ENCODE measurements at places on chromosomes 2 and 18.

- no peak for DNase-seq
Measured at GRCh38 chr2:184449760-184450159, 148.6 kb upstream of the ZNF804A start.

- DNase-seq, result no peak
Measured at GRCh38 chr2:48016225-48017019, 110.1 kb upstream of the FBXO11 start.

GRCh38 chr2:219112062-219112406, 48.6 kb downstream of the NHEJ1 start:
- DNase-seq, result no peak

GRCh38 chr2:158719403-158719802, 75.7 kb upstream of the DAPL1 start:
- DNase-seq, result no peak

DNA sequence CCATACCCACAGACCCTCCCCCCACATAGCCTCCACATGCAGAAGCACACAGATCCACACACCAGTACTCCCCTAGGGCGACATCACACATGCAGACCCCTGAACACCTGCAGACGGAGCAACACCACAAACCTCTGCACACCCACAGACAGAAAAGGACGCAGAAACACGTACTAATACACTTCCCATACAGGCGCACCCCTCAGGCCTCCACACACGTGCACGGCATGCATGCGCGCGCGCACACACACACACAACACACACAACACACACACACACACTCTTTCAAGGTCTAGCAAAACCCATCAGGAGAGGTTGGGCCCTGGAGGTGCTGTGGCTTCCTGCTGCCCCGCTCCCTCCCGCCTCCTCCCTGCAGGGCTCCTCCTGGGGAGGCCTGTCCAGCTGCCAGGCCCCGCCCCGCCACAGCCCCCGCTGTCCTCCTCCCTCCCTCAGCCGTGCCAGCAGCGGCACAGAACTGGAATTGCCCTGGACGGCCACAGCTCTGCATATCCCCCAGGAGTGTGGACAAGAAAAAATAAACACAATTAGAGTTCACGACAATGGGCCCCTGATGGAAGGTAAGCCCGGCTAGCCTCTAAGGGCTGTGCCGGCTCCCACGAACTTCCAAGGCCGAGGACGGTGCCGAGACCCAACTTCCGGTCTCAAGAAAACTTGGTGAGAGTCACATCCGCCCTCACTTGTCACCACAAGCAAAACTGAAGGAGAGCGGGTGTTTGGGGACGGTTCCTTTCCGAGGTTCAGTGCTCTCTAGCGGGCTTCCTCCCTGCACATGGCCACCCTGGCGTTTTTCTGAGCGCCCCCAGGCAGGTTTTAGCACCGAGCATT, 6.8 kb downstream of the ZFP36L2 start:
- DNase-seq, result peak; percentile 52

- no peak for DNase-seq
Measured at GRCh38 chr2:111030945-111031344, 89.8 kb upstream of the BCL2L11 start.

DNA sequence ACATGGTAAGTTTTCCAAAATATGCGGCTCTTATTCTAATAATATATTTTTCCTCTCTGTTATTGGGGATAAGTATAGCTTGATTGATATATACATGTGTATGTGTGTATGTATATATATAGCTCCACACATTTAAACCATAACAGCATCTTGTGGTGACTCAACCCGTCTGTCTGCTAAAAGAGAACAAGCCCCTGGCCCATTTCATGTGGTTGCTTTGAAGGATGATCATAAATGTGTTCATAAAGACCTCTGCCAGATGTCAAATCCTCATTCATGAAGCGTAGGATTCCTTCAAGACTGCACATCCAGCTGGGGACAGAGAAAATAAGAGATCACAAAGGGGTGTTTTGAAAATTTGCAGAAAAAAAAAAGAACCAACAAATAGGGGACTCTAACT, 79.3 kb downstream of the RHOB start:
- no peak for DNase-seq

GRCh38 chr2:18154812-18155211, 276.3 kb downstream of the KCNS3 start:
- no peak for DNase-seq

DNA sequence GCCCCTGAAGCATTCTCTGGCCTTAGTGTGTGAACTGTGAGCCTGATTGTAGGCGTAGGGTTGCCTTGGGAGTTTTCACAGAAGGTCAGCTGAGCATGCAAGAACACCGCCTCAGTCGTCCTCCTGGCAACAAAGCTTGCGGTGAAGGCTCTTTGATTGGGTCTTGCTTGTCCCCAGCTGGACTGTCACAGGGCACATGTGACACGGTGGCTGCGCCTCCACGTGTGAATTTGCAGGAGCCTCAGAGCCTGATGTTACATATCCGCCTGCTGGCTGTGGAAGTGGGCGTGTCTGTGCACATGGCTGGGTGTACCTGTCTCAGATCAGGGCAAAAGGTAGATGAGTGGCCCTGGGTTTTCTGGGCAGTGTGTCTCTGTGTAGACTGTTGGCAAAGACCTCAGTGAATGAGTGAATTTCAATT, 228.7 kb downstream of the HAUS1 start:
- no peak for DNase-seq

- DNase-seq, result peak; percentile 78
Measured at GRCh38 chr2:156565066-156565710, 129.0 kb downstream of the GPD2 start.

DNA sequence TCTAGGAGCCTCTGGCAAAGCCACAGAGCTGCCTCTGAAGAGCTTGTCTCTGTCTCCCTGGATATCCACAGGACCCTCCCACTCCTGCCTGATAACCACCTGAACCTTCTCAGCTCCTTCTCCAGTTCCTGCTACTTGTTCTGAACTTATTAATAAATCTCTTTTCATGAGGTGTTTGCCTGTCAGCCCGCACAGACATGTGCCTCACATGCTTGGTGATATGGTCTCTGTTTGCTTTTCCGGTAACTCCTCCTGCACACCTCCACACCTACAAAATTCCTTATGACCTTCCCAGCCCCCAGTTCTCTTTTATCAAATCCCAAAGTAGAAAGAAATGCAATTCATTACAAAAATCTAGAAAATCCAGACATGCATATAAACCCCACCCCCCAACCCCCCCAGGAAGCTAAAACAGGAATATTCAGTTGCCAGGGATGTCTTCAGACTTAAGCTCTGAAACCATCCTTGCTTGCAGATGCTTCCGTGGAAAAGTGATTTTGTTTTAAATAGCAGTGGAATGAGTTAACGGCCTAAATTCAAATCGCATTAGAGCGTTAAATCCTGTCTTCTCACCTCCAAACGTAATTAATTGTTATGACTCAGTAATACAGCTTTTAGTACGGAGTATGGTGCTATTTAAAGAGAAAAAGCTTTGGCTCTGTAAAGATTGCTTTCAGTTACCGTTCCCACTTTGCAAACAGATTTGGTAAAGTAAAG, 2.1 kb upstream of the PID1 start:
- no peak for DNase-seq

DNA sequence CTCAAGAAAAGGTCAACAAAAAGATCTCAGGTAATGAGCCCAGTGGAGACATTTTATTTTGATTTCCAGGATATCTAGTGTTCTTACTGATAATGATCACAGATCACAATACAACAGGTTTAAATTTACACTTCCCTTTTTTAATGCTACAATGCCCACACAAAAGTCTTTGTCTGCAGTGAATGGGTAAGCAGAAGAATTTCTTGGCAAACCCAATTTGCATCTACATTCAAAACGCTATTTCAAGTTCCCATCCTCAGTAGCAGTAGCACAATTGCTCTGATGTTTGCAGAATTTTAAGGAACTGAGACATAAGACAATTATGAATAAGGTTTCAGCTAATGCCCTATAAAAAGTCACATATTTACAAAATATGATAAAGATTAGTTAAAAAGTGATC, 929.4 kb upstream of the PIK3C3 start:
- DNase-seq, result no peak

DNA sequence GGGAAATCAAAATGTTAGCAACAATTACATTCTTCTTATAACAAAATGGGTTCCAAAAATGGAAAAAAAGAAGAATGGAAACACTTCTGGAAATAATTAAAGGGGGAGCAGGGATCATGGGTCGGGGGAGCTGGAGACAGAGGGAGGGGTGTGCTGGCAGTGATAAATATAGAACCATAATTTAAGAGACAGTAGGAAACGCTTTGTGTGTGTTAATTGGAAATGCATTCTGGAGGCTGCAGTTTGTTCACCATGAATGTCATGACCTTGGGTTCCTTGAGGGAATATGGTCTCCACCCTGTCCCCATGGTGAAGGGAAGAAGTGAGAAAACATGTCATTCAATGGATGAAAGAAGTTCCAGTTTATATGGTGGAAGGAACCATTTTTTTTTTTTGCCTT, 540.7 kb downstream of the TNS1 start:
- DNase-seq, result no peak

GRCh38 chr2:157302492-157303099, 23.0 kb downstream of the ERMN start:
- DNase-seq, result peak; percentile 31

DNA sequence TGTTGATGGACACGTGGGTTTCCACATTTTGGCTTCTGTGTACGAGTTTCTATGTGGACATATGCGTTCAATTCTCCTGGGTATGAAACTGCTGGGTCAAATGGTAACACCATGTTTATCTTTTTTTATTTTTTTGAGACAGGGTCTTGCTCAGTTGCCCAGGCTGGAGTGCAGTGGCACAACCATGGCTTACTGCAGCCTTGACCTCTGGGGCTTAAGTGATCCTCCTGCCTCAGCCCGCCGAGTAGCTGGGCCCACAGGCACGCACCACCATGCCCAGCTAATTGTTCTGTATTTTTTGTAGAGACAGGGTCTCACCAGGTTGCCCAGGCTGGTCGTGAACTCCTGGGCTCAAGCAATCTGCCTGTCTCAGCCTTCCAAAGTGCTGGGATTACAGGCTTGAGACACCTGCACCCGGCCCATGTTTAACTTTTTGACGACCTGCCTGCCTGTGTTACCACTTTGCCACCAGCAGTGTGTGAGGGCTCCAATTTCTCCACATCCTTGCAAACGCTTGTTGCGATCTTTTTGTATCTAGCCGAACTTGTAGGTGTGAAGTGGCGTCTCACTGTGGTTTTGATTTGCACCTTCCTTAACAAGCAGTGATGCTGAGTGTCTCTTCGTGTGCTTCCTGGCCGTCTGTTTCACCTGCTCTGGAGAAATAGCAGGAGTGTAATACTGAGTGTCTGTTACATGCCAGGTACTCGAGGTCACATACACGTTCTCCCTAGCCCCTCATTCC, 6.9 kb downstream of the HSBP1L1 start:
- no peak for DNase-seq

DNA sequence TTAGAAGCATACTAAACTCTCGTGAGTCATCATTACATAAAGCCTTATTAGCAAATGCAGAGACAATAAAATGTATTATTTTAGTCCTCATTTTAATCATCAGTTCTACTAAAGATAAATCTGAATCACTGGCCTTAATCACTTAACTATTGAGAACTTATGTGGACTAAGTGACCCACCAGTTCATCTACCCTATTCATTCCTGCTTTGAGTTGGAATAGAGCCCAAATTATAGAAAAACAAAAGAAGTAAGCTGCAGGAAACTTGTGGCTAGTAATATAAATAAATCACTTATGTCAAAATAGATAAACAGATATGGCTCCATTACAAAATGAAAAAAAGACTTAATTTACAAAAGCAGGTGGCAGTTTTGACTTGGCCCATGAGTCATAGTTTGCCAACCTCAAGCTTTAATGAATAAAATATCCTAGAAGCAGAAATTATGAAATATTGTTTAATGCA, 851.8 kb upstream of the CRIM1 start:
- DNase-seq, result peak; percentile 34

DNA sequence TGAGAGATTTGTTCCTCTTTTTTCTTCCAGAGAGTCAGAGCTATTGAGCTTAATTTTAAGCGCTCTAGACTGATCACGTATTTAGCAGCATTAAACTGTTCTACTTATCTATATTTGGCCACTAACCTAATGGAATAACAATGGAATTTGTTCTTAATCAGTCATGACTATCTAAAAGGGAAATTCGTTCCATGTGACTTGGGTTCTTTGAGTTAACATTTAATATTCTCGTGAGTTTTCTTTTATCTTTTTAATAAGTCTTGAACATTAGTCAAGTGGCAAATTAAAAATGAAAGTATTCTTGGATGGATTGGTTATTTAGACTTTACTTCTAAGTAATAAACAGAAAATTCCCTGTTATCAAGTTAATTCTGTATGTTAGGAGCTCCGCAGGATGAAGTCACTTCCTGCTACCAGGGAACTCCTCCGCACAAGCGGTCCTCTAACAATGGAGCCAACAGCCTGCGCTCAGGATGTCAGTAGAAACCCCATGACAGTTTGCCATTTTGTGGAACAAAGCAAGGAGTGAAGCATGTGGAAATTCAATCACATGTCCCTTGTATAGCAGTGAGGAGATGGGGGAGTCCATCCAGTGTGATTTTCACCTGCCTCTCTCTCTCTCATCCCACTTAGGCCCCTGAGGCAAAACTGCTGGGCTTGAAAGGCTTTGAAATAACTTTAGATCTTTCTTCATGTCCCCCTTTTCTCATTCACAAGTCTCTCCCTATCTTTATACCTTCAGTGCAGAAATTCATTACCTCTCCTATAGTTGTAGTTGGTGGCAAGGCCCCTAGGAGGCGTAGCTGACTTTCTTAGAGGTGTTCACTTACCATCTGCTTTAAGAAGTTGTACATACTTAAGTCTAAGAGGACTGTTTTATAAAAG, 138.1 kb downstream of the WDR7 start:
- DNase-seq, result no peak

DNA sequence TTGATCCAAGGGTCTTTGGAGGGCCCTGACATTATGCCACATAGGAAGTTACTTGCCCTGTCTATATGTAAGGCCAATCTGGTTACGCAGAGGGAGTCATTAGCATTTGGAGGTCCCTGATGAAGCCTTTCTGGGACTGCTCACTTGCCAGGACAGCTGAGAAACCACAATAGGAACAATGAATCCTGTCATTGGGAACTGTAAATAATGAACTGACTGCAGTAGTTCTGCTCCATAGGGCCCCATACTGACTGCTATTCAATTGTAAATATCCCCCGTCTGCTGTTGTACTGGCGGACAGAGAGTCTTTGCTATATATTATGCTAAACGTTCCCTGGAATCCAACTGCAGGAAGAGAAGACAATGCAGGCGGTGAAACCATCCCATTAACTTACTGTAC, 149.4 kb upstream of the DCC start:
- no peak for DNase-seq

DNA sequence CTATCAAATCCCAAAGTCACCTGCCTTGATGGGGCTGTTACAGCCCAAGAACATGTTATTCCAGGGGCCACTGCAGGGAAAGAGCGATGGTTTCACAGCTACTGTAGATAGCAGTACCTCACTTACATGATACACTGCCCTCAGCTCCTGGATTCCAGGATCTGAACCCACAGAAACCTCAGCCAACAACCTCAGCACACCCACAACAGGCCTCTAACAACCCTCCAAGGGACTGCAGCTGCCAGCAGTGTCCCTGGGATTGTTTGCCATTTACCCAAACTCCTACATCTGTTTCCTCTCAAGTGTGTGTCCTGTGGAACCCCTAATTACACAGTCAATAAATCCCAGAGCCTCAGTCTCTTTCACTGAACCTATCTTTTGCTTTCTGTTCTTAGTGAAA, 28.2 kb downstream of the OSBPL1A start:
- no peak for DNase-seq

Measured in HS-5 (cell line).